Hepatocyte (in vitro differentiated cells): ENCODE measurements at places on chromosomes 2 and 18. TPM values are rescaled to one million over a fixed set of nuclear protein-coding genes. Genes with fewer than 3 reads are reported as not detected.

- DNase-seq: no peak
Observed at GRCh38 chr18:64752707-64753106, 603.8 kb upstream of the LINC00305 start.

GRCh38 chr2:239236043-239236807, 164.6 kb downstream of the HDAC4 start:
- DNase-seq: no peak

The NTSR2 gene
- not detected in 2 replicates for total RNA-seq

DNA sequence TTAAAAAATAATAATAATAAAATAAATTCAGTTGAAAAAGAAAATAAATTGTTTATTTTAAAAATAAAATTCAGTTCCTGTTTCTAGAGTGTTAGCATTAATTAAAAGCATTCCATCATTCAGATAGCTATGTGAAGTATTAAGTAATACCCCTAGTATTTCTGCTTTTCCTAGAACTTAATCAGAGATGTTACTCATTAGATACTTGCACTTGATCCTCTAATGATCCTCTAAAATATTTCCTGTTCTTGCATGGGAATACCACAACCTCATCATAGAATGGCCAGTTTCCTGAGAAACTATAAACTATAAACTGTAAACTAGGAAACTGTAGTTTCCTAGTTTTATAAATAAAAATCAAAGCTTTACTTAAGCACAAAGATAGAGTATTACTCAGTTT, 11.1 kb upstream of the CNNM3 start:
- DNase-seq: no peak

GRCh38 chr2:158413581-158413980, 43.0 kb downstream of the CCDC148 start:
- DNase-seq: no peak

DNA sequence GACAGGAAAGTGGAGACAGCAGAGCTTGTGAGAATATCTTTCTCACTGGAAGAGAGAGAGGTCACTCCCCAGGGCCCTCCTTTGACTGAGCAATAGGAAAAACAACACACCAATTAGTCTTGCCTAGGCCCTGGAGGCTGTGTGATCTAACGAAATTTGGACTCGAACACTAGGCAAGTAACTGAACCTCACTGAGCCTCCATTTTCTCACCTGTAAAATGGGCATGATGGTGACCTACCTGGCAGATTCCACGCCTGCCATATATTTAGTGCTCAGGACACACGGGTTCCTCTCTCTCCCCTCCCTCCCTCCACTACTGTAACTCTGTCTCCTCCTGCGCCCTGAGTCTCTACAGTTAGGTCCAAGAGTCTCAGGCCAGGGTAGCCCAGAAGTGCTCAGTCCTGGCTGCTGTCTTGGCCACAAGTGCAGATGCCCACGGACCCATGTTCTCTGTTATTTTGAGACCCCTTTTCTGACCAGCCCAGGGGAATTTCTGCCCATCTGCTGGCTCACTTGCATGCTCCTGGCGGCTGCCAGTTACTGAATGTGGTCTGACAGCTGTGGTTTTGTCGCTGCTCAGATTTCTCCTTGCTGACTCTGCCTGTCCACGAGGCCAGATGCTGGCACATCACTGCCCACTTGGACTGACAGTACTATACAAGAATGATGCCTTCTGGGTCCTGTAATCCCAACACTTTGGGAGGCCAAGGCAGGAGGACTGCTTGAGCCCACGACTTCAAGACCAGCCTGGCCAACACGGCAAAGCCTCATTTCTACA, 9.6 kb upstream of the GIGYF2 start:
- DNase-seq: no peak

DNA sequence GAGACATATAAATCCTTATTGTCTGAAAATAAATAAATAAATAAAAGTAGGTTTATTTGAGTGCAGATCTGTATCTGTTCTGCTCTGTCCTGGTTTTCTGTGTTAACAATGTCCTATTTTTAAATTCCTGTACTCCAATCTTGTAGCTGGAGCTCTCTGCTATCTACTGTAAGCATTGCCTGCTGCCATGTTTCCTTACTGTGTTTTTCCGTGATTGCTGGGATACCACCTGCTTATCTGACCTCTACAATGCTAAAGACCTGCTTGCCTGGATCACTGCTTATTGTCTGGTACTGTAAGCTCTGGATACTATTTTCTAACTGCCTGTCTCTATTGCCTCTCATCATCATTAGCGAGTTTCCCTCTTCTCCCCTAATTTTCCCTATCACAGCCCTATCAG, 11.6 kb downstream of the PTPN4 start:
- no peak for DNase-seq

The BCL11A gene
- 11.6 and 14.4 TPM in 2 replicates for total RNA-seq

DNA sequence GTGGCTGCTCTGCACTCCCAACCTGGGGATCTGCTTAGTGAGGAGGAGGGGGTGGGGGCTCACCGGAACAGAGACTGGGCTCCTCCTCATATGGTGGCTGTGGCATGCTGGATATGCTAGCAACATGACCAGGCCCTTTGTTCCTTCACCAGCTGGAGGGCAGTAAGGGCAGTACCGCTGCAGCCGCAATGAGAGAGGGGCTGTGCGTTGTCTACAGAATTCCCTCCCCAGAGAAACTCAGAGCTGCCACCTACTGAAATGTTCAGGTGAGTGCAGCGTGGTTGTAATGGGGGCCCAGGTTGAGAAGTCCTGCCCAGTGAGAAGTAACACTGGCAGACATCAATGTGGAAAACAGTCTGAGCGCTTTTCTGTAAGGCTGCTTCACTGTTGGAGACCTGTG, 1211.9 kb upstream of the NXPH2 start:
- no peak for DNase-seq

The NEUROD1 gene
- total RNA-seq: 0.60 and 1.3 TPM in 2 replicates

- no peak for DNase-seq
Observed at GRCh38 chr2:175373729-175374128, 192.2 kb upstream of the ATP5MC3 start.
